ENCODE measurements at places on chromosomes 3 and 15. TPM values are rescaled to one million over a fixed set of nuclear protein-coding genes. Genes with fewer than 3 reads are reported as not detected.

The HIGD2B gene
- total RNA-seq = under 0.01 TPM

The RAD51 gene
- 9.4 TPM for total RNA-seq

The SLC51A gene
- not detected for total RNA-seq

The C3orf52 gene
- total RNA-seq = 6.5 TPM

The FBXO40 gene
- total RNA-seq = not detected

Measured in melanocyte of skin (primary cell).